Suppressor macrophage treated with lipopolysaccharide for 4 hours (primary cell): ENCODE measurements at places on chromosomes 11 and 22.

DNA sequence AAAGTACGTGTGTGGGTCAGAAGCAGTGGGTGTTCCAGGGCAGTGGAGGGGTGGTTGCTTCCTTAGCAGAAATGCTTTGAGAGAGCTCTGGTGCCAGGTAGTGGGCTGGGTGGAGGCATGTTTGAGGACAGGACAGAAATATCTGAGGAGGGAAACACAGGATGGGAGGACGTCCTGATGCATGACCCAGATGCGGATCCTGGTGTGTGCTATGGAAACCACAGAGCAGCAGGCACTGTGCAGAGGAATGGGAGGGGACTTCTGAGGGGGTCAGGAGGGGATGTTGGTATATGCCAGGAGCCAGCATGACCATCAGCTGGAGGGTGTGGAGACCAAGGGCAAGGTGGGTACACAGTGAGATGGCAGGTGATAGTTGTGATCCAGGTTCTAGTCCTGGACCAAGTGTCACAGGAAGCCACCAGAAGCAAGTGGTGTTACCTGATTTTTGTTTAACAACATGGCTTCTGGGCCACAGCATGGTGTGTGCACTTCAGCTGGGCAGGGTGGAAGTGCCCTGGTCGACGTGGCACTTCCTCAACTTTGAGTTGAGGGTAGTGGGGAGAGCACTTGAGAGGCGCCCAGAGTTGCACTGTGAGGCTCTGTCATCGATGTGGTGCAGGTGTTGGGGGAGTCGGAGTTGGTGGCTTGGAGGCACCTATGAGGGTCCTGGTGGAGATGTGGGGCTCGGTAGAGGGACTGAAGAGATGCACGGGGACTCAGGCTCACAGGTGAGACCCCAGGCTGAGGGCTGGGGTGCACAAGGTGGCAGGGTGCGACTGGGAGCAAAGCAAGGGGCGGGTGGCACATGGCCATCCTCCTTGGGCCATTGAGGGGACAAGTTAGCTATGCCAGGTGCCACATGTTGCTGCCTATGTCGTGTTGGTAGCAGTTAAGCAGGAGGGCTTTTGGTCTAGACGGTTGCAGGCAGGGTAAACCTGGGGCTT lies 7.5 kb downstream of the DGCR8 start:
- no peak for DNase-seq

- peak; percentile 40 for DNase-seq
Observed at GRCh38 chr11:85627332-85627997, at the start of gene DLG2. DLG2 (minus strand) TSS chr11:85627344.

DNA sequence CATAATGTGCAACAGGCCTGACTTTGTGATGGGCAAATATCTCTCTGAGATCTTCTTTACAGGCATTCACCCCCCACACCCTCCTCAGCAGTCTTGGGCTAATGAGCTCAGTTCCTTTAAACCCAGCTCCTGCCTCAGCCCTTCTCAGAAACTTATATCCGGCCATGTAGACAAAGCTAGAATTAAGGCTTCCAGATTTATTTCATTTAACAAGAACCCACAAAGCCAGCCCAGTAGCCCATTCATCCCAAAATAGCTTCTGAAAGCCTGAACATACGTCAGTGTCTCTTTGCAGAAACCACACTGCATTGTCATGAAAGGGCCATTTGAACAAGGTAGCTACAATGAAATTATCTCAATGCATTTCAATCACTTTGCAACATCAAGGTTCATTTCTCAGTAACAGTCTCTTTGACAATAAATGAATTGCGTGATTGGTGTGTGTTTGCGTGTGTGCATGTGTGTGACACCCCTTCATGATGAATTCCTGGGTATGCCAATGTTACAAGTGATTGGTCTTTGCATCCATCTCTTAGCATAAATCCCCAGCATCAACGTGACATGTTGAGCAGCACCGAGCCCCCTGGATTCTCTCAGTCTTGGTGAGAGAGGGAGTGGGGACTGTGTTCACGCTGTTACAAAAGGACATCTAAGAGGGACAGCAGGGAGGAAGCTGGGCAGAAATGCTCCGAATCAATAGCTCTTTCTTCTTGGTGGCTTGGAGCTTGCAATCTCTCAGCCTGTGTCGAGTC lies 299.6 kb downstream of the KIRREL3 start:
- DNase-seq = no peak

DNA sequence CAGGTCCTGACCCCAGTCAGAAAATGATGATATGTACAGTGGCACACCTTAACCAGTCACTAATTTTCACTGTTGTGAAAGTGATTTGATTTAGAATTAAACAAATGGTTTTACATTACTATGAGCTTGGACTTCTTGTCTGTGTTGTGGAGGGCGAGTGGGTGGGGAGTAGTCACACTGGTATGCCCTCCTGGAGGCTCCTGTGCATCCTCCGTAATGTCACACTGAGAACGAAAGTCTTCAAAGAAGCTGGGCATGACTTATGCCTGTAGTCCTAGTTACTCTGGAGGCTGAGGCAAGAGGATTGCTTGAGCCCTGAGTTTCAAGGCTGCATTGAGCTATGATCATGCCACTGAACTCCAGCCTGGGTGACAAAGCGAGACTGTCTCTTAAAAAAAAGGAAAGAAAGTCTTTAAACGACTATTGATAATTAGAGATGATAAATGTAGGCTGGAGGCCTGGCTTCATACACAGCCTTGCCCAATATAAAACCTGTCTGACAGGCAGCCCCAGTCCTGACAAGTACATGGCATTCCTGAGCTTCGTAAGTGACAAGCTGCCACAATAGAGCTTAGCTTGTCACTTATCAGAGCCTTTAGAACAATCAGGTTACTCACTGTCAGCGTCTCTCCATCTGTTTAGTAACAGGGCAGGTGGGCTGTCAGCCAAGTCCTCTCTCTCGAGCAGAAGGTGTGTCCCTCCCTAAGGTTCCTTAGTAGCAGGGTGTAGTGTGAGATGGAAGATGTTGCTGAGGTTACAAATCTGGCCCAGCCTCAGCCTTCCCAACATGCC lies 5.0 kb upstream of the LIMK2 start:
- DNase-seq = no peak

DNA sequence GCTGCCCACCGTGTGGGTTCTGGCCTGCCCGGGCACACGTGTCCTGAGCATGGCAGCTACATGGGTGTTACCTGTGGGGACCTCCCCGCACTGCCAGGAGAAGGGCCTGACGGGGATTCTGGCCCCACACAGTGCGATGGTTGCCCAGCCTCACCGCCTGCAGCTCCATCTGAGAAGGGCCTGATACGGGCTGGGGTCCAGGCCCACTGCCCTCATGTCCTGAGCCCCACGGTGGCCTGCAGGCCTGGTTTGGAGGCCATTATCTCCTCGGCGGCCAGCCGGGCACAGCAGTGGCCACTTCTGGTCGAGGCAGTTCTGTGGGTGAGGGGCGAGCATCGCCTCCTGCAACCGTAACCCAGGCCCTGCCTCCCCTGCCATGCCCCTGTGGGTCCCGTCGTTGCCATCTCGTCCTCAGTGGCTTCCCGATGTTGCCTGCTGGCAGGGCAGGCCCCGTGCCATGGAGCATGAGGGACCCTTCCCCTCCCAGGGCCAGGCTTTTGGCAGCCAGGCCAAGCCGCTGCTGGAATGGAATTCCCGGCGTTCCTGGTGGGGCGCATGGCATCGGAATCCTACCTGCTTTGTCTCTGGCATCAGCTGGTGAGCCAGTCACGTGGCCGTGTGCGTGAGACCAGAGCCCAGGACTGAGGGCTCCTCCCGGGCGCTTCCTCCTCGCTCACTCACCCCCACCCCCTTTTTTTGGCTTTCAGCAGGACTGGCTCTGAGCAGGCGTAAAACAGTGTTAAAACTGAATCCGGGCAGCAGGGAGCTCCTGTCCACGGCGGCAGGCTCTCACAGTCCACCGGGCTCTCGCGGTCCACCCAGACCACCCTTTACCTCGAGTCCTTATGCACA lies 71.9 kb upstream of the PPARA start:
- DNase-seq = no peak

DNA sequence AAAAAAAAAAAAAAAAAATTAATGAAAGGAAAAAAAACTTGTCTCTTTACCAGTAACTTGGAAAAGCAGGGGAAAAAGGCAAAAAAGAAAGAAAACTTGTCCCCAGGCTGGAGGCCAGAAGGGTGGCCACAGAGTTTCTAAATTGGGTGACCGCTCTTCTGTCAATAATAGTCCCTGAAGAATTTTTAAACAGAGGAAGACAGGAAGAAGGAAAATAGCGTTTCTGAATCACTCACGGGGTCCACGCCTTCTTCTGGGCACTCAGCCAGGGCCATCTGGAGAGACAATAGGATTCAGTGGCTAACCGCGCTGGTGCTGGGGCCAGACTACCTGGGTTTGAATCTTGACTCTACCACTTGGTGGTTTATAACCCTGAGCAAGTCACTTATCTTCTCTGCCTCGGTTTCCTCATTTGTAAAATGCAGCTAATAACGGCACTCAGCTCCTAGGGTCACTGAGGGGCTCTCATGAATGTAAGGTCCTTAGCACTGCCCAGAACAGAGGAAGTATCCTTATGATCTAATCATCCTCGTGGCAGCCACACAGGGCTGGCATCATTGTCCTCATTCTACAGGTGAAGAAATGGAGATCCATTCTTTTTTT lies 7.0 kb downstream of the C11orf86 start:
- DNase-seq = peak; percentile 86

GRCh38 chr11:10990637-10991193 lies 132.9 kb upstream of the ZBED5 start:
- DNase-seq = no peak

- DNase-seq = no peak
Observed at GRCh38 chr11:41323446-41323845, 136.0 kb downstream of the LRRC4C start.

DNA sequence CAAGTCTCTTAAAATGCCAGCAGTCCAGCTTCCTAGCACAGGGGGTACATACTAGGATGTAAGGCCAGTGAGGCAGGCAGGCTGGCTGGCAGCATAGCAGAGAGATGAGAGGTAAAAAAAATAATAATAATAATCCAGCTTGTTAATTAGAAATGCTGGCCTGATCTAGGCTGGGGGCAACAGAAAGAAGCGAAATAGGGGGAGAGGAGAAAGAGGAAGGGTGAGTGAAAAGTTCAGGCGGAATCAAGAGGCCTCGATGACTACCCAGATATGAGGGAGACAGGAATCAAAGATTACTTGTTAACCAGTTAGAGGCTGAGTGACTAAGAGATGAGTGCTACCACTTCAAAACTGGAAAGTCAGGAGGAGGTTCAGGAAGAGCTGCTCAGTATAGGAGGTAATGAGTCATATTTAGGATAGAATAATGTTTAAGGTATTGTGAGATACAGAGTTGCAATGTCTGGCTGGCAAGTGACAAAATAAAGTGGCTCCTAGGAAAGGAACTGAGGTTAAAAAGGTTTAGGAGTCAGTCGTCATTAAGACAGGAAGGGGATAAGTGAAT lies 2.8 kb downstream of the ALKBH8 start:
- DNase-seq = peak; percentile 40

GRCh38 chr11:131688048-131688693 lies 317.8 kb downstream of the NTM start:
- DNase-seq = peak; percentile 56

- DNase-seq = peak; percentile 44
Observed at GRCh38 chr22:25651332-25652085, 87.0 kb downstream of the GRK3 start.

GRCh38 chr11:20155683-20156279 lies 4.5 kb downstream of the DBX1 start:
- DNase-seq = no peak

DNA sequence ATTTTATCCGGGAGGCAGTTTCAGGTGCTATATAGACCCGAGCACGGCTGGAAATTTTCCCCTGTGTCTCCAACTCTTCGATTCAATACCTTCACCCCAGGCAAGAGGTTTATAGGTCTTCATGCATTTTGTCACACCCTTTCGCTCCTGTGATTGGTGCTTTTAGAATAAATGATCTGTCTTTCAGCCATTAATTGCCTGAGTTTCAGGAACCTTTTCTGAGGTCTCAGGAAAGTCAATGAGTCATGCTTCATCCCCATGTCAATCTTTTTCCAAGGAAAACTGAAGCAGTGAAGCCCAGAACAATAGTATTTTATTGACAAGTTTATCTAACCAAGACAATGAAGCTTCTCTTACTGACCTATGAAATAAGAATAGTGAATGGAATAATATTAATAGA lies 29.9 kb downstream of the FAM181B start:
- DNase-seq = no peak

DNA sequence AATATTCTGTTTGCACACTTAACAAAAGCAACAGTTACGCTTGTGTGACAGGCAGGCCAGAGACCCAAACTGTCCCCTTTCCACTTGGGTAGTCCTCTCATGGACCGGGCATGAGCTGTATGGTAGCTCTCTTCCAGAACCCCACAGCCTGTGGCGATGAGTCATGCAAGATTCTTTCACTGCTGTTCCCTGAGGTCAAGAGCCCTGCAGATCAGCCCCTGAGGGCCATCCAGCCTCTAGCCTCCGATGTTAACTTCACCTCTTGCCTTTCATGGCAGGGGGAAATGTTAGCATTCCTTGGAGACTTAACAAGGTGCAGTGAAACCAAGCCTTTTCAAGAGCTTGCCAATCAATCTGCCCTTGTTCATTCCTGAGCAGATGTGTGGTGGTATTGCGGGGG lies 63.2 kb upstream of the DEUP1 start:
- DNase-seq = no peak

DNA sequence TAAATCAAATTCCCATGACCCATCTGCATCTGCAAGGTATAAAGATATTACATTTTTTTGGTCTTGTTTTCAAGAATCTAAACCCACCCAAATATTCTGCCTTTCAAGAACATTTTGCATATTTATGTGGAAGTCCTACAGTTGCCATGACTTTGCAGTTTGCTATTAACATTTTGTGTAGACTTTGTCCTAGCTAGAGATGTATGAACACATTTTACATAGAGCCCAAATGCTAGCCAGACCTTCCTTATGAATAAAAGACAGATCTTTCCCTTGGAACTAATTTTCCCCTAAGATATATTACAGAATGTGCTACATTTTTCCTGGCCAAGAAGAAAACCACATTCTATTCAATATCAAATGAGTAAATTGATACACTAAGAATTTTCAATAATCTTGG lies 772.5 kb downstream of the KCNA4 start:
- DNase-seq = no peak

- DNase-seq = no peak
Observed at GRCh38 chr11:623349-623869, 1.3 kb downstream of the CDHR5 start.

DNA sequence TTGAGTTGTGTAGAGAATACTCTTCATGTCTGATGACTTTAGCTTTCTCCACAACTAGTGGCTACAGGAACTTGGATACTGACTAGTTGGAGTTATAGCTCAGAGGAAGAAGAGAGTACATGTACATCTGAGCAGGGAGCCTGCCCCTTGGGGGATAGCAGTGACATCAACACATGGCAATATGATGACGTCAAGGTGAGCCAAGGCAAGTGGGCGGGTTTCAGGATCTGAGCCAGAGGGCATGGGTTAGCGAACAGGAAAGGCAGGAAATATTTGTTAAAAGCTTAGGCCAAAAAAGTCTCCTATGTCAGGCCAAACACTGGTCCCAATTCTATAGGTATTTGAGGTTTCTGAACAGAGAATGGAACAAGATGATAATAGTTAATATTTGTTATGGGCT lies 42.0 kb upstream of the HORMAD2 start:
- DNase-seq = peak; percentile 10

DNA sequence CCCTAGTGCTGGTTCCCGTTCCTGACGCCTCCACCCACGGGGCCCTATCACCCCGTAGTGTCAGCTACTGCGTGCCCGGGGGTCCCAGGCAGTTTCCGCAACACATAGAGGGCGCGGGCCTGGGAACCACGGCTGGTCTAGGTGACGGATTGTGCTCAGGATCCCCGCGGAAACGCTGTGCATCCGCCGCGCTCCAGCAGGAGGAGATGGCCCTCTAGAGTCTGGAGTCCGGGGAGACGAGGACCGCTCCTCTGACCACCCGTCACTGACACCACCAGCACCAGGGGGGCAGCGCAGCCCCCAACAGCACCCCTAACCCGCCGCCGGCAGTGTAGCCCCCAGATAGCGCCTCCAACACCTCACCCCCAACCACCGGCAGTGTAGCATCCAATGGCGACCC lies 4.4 kb upstream of the RFPL3 start:
- DNase-seq = no peak
